ENCODE measurements at places on chromosomes 12 and 14. TPM values are rescaled to one million over a fixed set of nuclear protein-coding genes. Genes with fewer than 3 reads are reported as not detected.
A peak's percentile ranks its signal among the peaks of the same experiment; 100 is the strongest.

- DNase-seq: peak; percentile 61
These were observed 1.4 kb downstream of the TNS2 start for GRCh38 chr12:53051058-53051880.

DNA sequence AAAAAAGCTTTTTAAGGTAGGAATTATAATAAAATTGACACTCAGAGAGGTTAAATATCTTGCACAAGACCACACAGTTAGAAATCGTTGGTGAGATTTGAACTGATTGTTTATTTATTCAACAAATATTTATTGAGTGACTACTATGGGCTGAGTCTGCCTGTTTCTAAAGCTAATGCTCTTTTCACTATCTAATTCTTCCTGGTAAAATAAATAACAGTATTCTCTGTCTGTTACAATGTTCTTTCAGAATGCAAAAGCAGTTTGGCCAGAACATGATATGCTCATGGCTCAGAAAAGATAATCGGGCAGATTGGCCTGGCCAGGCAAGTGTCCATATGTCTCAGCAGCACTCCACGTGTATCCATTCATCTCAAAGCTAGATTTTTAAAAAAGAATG, 82.0 kb downstream of the BTG1 start:
- DNase-seq: no peak

DNA sequence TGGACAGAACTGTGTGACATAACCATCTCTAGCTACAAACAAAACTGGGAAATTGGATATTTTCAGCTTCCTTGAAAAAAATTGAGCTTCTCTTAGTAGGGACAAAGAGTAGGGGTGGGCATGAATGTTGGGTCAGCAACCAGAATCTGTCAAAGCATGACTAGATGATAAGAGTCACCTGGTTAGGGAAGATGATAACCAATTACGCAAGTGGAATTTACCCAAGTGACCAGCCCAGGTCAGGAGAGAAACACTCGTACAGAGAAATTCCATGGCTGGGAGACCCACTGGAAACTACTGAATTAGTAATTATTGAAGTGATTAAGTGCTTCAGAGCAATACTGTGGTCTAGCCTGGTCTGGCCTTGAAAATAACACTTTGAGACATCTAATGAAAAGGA, 36.3 kb upstream of the C12orf75 start:
- DNase-seq: no peak

DNA sequence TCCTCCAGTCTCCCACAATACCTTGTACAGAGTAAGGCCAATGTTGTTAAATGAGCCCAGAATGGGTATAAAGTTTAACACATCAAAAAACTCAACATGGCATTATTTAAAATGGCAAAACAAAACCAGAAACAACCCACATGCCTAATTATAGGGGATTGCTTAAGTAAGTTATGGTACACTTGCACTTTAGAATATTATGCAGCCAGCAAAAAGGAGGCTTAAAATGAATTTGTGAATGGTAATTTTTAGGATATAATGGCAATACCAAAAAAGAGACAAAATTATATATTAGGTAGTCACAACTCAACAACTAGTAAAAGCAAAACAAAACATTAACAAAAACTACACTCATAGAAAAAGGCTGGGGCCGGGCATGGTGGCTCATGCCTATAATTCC, 39.7 kb downstream of the SYNE3 start:
- DNase-seq: no peak

- no peak for DNase-seq
These were observed 108.7 kb downstream of the PTGER2 start for GRCh38 chr14:52422650-52423356.

DNA sequence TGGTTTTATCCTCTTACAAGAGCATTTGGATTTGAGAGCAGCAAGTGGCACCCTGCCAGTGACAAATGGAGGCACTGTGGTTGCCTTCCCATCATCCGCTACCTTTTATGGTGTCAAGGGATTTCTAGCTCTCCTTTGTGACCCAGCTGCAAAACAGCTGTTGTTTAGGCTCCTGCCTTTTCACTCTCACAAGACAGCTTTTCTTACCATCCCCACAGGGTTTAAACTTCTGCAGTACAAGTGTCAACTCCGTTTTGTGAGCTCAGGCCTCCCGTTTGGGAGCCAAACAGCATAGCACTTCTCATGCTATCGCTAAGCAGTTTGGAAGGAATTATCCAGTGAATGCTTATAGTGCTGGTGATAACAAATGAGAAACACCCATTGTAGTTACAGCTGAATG, 331.4 kb downstream of the TMTC2 start:
- DNase-seq: no peak

GRCh38 chr12:95227818-95228356, 10.3 kb downstream of the VEZT start:
- no peak for DNase-seq

- no peak for DNase-seq
These were observed 3.8 kb downstream of the ENDOU start for GRCh38 chr12:47721431-47721973.

GRCh38 chr14:95319312-95320077, at the start of gene CLMN:
Gene CLMN (minus strand): TSS chr14:95319908. CDS start chr14:95319792, 116 bp downstream.
- peak; percentile 85 for DNase-seq

GRCh38 chr14:89640141-89640540, 223.1 kb upstream of the FOXN3 start:
- DNase-seq: no peak

- no peak for DNase-seq
These were observed 394.2 kb downstream of the NUAK1 start for GRCh38 chr12:105744371-105745058.

GRCh38 chr14:22882064-22882463, 958 bp upstream of the REM2 start:
- DNase-seq: no peak

- DNase-seq: no peak
These were observed 72.8 kb downstream of the KIF26A start for GRCh38 chr14:104211215-104211614.

GRCh38 chr12:75939016-75939642, 92.4 kb downstream of the PHLDA1 start:
- no peak for DNase-seq

DNA sequence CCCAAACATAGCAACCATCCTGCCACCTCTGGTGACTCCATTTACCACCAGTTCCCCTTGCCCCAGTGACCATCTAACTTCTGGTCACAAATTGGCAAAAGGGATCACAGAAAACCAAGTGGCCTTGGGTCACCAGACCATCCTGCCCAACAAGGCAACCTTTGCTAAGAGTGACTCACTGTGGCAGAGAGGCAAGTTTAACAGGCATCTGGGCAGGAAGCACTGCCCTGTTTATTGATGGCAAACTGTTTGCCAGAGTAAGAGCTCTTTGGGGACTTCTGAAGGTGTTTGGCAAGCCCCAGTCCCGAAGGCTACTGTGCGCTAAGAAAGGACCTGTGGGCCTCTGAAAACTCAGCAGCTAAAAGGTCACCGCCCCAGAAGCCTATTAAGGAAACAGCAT, 28.2 kb upstream of the TMEM233 start:
- DNase-seq: no peak

DNA sequence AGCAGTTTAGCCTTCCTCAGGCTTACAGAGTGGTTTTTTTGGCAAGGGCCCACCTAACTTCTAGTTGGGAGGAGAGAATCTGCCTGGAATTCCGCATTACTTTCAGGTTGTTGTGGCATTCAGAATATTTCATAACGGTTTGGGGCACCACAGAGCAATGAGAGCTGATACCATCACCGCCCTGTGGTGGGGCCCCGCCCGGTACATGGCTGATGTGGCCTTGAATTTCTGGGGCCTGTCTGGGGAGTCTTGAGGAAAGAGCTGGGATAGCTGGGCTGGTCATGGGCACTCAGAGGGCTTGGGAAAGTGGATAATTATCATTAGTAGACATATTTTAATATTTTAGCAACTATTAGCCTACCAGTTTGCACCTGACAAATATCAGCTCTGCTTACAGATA, 4.2 kb downstream of the TESPA1 start:
- DNase-seq: no peak

- no peak for DNase-seq
These were observed 3.0 kb upstream of the CEBPE start for GRCh38 chr14:23122086-23122485.

GRCh38 chr12:4145990-4146859, 127.3 kb upstream of the CCND2 start:
- no peak for DNase-seq

DNA sequence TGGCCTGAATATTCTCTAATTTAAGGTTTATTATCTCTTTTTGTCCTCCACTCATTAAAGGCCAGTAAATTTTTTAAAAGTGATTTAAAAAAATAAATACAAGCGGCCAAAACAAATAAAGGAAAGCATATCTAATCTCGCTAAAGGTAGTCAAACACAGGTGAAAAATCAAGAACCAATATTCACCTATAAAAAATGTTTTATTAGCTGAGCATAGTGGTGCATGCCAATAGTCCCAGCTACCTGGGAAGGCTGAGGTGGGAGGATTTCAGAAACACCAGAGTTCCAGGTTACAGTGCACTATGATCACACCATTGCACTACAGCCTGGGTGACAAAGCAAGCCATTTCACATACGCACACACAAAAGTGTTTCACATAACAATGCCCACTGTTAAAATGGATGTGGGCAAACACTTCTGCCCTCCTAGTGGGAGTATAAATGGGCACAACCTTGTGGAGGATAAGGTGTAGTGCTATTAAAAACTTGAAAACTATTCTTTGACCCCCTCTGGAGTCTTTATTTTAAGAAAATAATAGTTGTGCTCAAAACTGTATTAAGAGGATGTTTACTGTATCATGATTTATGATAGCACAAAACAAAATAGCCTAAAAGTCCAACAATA, 32.7 kb upstream of the NAP1L1 start:
- no peak for DNase-seq

DNA sequence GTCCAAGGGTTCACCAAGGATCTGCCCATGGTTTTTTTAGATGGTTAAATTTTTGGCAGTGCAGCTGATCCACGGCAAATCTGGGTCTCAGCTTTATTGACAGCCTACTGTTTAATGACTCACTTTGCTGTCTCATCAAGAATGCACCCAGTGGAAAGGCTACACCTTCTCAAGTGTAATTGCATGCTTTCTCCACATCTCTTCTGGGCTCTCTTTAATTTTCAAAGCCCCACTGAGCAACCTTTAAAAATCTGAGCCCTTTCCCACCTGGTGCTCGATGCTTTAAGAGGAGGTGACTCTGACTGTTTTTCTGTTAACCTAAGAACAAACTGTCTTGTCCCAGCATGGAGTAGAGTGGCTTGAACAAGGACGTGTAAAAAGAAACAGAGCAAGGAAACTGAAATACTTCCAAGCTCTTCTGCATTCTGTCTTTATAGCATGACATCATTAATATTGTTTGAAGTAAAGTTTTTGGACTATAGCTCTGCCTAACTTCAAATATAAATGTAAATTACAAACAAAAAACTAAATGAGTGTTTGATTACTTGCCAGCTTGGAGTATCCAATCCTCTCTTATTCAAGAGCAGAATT, 214.2 kb upstream of the KRR1 start:
- DNase-seq: no peak

DNA sequence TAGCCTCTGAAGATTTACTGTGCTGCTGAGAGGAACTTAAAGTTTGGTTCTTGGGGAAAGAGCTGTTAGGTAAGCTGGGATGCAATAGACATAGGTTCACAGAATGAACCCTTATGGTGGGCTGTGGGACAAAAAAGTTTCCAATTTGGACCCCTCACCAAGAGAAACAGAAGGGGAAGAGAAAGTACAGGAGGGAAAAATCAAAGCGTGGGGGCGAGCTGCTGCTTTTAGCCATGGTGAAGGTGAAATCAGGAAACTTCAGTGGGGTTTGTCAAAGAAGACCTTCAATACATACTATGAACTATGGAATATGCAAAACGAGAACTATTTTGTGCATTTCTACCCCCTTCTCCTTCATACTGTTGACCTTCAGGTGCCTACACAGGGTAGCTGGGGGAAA, 10.6 kb upstream of the NINJ2 start:
- DNase-seq: no peak

- DNase-seq: no peak
These were observed 10.4 kb upstream of the DCD start for GRCh38 chr12:54658306-54659264.

DNA sequence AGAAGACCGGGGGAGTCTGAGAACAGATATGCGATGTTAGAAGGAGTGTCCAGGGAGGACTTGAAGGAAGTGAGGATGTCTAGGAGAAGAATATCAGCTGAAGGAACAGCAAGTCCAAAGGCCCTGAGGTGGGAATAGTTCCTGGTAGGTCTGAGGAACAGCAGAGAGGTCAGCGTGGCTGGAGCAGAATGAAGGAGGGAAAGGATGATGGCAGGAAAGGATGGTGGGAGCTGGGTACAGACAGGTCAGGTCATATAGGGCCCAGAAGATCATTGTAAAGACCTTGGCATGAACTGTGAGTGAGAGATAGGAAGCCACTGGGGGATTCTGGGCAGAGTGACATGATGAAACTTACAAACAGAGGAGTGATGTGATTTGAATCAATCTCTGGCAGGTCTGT, 171.0 kb downstream of the ETV6 start:
- no peak for DNase-seq

DNA sequence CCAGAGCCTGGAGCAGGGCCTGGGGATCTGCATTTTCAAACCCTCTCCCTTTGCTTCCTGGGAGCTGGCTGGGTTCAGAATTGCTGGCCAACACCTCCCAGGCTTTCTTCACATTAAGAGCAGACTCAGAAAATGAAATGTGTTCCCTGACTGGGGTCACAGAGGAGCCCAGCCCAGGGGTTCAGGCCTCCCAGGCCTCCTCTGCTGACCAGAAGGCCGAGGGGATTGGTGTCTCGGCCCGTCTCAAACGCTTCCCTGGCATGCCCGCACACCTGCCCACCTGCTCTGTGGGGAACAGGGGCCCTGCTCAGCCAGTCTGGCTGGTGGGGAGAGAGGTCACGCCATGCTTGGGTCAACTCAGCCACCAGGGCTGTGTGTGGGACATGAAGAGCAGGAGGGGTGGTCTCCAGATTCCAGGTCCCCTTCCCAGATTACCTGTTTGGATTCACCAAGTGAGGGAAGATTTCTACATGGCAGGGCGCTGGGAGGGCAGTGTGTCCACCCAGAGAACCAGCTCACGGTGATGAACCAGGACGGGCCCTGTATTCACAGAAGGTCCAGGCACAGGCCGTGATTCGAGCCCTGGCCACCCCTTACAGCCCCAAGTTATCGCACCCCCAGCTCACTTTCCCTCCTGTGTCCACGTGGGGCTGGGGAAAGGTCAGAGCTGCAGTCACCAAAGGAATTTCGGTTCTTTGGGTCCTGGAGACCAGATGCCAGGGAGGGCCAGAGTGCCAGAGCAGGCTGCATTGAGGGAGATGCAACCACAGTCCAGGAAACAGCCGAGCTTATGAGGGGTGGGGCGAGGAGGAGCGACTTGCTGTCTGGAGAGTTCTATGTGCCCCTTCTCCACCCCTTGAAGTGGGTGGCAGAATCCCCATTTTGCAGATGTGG, 55.2 kb upstream of the RIN3 start:
- DNase-seq: no peak

Gene CD4
- 19.9 TPM for total RNA-seq

Gene STXBP6
- 28.5 TPM for total RNA-seq

Gene ANG
- total RNA-seq: 9.8 TPM

Gene GNB3
- total RNA-seq: 1.8 TPM

Gene LRCOL1
- not detected for total RNA-seq

Gene NINJ2
- 1.8 TPM for total RNA-seq

Gene NRIP2
- 0.23 TPM for total RNA-seq

Gene LRP1-AS
- not detected for total RNA-seq

Gene FSCB
- not detected for total RNA-seq

Gene L2HGDH
- total RNA-seq: 3.7 TPM

Gene CRY1
- 8.5 TPM for total RNA-seq

Gene CEP170B
- 24.3 TPM for total RNA-seq

Data from pancreas (tissue), 10 donors.